CD4-positive, alpha-beta T cell treated with Interferon alpha-2 for 1 hour (primary cell): ENCODE measurements at places on chromosomes 2 and 18.

- no peak for DNase-seq
These were observed 547.4 kb upstream of the ID2 start for GRCh38 chr2:8134473-8134932.

DNA sequence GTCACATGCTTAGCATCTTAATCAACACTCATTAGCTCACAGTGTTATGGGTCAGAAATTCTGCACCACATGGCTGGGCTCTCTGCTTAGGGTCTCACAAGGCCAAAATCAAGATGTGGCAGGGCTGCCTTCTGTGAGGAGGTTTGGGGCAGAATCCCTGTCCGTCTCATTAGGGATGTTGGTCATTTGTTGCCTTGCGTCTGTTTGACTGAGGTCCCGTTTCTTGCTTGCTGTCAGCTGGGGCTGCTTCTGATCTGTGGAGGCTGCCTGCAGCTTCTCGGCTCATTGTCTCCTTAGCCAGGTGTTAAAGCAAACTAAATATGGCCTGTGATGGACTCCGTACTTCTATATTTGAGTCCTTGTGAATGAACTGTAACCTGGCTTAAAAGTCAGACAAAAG, 146.5 kb downstream of the NDUFA10 start:
- DNase-seq, result no peak

GRCh38 chr18:58754544-58755068, 83.3 kb downstream of the MALT1 start:
- peak; percentile 8 for DNase-seq

GRCh38 chr2:208136716-208137094, 7.1 kb upstream of the CRYGC start:
- no peak for DNase-seq
